Metanephros (tissue), 2 donors: ENCODE measurements at places on chromosomes 5 and 9. TPM values are rescaled to one million over a fixed set of nuclear protein-coding genes. Genes with fewer than 3 reads are reported as not detected.

The PTGES2 gene
- total RNA-seq: 68.0 TPM

The IL13 gene
- total RNA-seq: not detected

The TEX48 gene
- not detected for total RNA-seq

The STK32A gene
- 17.1 TPM for total RNA-seq

The PCDHGA2 gene
- total RNA-seq: 10.2 TPM

The NMUR2 gene
- total RNA-seq: 0.12 TPM

The MCTP1 gene
- 14.0 TPM for total RNA-seq

The C7 gene
- total RNA-seq: 392 TPM

The PCDHA12 gene
- 0.35 TPM for total RNA-seq

The DIPK1B gene
- total RNA-seq: 39.6 TPM

The NAIF1 gene
- 13.6 TPM for total RNA-seq

The SERF1A gene
- 9.1 TPM for total RNA-seq

The PFN3 gene
- total RNA-seq: not detected

The PNPLA7 gene
- 4.3 TPM for total RNA-seq

The TAS2R1 gene
- not detected for total RNA-seq

The CCL28 gene
- total RNA-seq: 4.0 TPM

The CATSPER3 gene
- total RNA-seq: 0.58 TPM

The FCN1 gene
- 24.3 TPM for total RNA-seq

The NUTM2G gene
- not detected for total RNA-seq

The GMCL2 gene
- not detected for total RNA-seq

The GRIN3A gene
- 2.5 TPM for total RNA-seq

The GPR151 gene
- total RNA-seq: not detected
